HS-27A (cell line): ENCODE measurements at places on chromosomes 6 and 20.
A peak's percentile ranks its signal among the peaks of the same experiment; 100 is the strongest.

DNA sequence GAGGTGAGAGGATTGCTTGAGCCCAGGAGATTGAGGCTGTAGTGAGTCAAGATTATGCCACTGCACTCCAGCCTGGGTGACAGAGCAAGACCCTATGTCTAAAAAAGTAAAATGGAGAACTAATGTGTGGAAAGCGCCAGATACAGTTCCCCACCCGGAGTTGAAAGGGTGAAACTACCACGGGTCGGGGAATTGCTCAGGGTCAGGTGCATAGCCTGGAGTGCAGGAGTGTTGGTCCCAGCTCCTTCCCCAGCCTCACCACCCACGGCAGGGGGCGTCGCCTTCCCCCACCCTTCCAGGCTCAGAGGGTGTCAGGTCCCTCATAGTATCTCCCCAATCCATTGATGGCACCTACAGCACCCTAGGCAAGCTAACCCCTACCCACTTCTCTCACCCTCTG is 26.1 kb downstream of the C20orf203 start:
- DNase-seq: no peak

GRCh38 chr6:60679175-60679574 is 1606.8 kb downstream of the KHDRBS2 start:
- no peak for DNase-seq

DNA sequence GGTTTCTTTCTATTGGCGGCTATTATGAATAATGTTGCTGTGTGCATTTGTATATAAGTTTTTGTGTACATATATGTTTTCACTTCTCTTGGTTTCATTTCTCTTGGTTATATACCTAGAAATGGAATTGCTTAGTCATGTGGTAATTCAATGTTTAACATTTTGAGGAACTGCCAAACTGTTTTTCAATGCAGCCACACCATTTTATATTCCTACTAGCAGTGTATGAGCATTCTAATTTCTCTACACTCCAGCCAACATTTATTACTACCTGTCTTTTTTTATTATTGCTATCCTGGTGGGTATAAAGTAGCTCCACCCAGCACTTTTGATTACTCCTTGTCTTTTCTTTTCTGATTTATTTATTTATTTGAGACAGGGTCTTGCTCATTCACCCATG is 54.8 kb downstream of the PHACTR2 start:
- no peak for DNase-seq

DNA sequence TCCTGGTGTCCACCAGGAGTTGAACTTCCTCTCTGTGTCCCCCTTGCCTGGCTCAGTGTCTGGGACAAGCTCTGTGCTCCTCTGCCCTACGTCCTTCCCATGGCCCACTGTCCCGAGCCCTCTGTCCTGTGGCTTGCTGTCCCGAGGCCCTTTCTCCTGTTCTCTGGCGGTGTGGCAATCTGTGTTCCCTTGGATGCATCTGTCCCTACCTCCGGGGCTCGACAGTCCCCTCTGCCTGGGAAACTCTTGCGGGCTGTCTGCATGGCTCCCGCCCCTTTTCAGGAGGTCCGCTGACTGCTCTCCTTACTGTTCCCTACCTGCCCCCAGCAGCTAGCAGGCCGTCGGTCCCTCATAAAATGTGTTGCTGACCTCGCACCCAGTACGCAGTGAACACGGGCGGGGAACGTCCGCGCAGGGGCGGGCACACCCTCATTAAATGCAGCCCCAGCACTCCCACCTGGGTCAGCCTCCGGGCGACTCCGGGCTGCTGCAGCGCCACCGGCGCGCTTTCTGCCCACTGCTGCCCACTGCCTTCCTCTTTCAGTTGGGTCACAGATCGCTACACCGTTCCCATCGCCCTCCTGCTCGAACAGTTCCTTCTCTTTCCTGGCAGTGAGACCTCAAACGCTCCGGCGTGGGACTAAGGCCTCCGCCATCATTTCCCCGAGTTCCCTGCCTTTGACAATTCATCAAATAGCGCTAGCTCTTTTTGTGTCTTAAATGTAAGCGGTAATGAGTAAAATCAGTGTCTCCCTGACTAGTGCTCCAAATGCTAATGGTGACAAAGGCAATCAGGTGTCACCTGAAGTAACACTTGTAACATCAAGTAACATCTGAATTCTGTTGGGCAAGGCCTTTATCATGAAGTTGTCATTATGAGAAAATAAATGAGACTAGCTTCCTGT is 60.5 kb downstream of the RSPH3 start:
- no peak for DNase-seq

GRCh38 chr20:37711994-37712964 is 18.4 kb downstream of the CTNNBL1 start:
- no peak for DNase-seq

DNA sequence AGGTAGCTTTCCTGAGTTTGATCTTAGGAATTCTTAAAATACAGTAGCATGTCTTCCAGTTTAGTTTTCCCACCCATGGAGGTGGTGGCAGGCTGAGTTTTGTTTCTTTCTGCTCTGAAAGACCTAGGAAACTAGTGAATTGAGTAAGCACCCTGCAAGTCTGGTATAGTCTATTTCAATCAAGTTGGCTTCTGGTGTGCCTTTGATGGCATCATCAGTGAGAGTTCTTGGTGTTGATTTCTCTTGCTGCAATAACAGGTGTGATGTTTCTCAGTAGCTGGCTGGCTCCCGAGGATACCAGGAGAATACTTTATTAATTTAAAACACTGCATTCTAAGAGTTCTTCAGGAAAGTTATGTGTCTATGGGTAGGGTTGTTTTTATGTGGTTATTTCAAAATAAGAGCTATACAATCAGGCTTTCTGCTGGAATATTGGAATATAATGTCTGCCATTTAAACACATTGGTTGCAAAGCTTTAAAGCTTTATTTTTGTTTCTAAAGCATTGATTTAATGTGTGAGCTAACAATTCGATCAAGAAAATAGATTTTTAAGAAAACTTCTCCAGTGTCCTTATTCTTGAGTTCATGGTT is 19.0 kb downstream of the VAPB start:
- no peak for DNase-seq

DNA sequence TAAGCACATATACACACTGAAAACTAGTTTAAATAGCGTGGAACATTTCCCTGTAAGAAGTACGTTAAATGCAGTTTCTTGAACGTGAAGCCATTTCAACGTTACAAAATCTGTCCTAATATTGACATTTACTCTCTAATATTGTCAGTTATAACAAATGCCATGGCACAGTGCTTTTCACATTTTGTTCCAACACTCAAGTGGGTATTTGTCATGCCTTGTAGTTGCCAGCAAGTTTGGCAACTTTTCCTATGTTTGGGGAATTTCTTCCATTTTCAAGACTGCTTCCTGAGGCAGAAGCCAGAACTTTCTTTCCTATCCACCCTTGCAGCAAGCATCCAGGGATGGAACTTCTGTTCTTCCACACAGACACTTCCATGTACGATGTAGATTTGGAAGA is 63.0 kb downstream of the STX11 start:
- no peak for DNase-seq

- no peak for DNase-seq
These were observed 87.9 kb downstream of the HUS1B start for GRCh38 chr6:568954-569523.

- no peak for DNase-seq
These were observed 325.7 kb downstream of the TBC1D32 start for GRCh38 chr6:121008553-121008952.

- DNase-seq: no peak
These were observed 49.7 kb upstream of the ARMH2 start for GRCh38 chr6:24848461-24848860.

DNA sequence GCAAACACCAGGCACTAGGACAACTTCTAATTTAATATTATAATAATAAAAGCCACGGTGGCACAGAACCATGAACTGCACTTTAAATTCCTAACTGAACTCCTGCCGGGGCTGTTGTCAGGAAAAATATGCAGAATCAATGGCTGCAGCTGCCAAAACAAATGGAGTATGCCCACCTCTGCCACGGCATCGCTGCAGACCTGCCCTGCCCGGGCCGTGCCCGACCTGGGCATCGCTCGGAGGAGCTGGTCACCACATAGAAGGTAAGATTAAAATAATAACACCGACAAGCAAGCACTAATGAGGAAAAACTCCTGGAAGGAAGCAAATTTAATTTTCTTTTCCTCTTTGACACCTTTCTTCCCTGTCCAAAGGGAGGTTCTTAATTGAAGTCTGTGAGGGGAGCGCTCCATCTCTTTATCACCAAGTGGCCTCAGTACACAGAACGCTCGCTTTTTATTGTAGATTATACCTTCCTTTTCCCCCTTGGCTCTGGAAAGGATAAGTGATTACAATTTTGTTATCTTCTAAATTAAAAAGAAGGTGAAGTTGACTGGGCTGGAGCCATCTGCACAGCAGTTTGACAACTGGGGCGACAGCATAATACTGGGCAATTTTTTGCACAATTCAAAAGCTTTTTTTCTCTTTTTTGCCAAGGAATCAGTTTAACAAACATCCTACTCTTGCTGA is 351.3 kb downstream of the ZFAND3 start:
- DNase-seq: no peak

GRCh38 chr20:55160996-55161395 is 685.6 kb downstream of the DOK5 start:
- no peak for DNase-seq

DNA sequence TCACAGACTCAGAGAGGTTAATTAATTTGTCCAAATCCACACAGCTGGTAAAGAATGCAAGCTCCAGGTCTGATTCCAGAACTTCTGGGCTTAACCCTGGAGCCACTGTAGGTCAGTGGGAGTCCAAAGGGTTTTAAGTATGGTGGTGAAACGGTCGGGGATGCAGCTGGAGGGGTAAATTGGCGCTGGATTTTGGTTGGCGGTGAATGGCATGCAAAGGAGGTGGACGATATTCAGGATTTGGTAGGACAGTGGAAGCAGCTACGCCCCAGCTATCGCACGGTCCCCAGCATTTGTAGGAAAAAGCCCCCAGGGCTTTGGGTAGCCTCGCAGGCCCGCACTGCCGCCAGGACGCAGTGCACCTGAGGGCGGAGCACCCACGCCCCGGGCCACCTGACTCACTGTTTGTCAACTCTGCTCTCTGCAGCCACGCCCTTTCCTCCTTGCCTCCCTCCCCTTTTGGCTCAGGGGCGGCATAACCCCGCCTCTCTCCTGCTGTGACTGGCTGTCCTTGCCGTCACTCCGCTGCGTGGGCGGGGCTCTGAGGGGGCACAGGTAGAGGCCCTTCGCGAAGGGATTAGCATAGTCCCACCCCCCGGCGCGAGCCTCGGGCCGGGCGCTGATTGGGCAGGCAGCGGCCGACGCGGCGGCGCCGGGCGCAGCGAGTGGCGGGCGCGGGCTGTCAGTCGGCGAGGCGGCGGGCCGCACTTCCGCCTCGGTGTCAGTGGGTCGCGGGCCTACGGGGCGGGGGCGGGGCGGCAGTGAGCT is at the start of gene OSBPL2:
OSBPL2 (plus strand) TSS at position 721 of the 768 bp plus-strand sequence. CDS start 17,664 bp downstream, outside the sequence.
- DNase-seq: peak; percentile 91

DNA sequence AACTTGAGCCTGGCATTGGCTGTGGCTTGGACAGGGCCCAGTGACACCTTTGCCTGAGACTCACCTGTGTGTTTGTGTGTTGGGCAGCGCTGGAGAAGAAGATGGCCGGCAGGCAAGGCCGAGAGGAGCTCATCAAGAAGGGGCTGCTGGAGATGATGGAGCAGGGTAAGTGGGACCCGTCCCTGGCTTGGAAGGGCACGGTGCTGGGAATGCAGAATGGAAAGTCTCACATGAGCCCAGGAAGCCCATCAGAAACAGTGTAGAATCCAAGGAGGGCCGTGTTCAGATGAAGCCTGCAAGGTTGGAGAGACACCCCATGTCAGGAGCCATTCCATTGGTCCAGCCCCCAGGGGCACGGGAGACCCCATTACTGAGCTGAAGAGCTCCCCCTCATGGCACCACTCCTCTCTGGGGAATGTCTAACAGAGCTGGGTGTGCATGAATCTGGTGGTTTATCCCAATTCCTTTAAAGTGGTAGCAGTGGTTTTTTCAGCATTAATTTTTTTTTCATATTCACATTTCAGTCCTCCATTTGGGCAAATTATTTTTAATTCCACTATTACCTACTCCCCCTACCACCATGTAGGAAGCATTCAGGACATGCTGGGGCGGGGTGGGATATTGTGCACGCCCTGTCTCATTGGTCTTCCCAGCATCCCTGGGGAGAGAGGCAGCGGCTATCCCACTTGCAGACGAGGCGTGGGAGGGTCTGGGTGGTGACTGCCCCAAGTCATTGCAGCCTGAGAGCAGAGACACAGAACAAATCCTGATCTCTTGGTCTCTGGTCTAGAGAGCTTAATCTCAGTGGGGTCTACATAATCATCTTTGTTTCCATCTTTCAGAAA is 143.6 kb downstream of the PHACTR3 start:
- no peak for DNase-seq

GRCh38 chr6:39114388-39114703 is 640 bp downstream of the SAYSD1 start:
- no peak for DNase-seq

DNA sequence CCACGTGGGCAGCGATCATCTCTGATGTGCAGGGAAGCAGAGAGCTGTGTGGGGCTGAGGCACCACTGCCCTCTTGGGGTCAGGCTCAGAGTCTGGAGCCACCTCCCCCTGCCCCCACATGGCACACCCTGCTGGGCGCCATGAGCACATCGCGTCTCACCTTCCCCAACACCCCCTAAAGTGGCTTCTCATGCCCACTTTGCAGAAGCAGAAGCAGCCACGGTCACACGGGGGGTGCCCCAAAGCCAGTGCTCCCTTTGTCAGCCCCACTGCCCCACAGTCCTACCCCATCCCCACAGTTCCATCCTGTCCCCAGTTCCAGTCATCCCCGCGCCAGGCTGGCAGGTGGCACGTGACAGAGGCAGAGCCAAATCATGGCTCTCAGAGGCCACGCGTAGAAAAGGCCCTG is 19.5 kb downstream of the SDCBP2 start:
- no peak for DNase-seq

GRCh38 chr6:56424064-56424463 is 176.7 kb upstream of the COL21A1 start:
- DNase-seq: no peak

GRCh38 chr6:137099689-137100403 is 55.1 kb upstream of the IL20RA start:
- no peak for DNase-seq
